Foreskin melanocyte (primary cell): ENCODE measurements at places on chromosomes 2 and 18.

DNA sequence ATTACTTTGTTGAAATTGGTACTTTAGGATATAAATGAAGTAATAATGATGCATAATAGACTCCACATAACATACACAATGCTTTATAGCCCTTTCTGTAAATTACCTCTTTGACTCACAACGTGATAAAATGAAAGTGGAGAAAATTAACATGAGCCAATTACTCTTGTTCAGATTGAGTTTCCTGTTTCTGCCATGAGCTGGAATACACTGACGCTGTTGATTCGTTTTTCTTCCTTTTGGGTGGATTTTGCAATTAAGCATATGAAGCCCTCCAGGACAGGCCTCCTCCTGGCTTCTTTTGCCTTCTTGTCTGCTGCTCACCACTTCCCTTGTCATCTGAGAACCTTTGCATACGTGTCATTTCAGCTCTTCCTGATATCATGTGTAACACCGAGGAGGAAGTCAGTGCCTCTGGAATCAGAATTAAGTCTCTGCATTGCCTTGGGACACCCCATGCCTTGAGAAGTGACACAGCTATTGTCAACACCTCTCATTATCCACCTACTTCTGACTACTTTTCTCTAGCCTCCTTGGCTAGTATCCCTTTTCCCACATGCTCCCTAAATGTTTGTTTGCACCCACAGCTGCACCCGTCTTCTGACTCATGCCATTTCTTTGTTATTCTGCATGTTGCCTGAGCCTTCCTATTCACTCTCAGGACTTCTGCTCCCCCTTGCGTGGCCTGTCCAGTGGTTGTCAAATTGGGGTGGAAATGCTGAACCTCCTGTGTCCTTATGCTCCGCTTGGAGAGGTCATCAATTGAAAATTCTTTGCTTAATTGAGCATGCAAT, 134.1 kb downstream of the FMNL2 start:
- DNase-seq, result no peak

DNA sequence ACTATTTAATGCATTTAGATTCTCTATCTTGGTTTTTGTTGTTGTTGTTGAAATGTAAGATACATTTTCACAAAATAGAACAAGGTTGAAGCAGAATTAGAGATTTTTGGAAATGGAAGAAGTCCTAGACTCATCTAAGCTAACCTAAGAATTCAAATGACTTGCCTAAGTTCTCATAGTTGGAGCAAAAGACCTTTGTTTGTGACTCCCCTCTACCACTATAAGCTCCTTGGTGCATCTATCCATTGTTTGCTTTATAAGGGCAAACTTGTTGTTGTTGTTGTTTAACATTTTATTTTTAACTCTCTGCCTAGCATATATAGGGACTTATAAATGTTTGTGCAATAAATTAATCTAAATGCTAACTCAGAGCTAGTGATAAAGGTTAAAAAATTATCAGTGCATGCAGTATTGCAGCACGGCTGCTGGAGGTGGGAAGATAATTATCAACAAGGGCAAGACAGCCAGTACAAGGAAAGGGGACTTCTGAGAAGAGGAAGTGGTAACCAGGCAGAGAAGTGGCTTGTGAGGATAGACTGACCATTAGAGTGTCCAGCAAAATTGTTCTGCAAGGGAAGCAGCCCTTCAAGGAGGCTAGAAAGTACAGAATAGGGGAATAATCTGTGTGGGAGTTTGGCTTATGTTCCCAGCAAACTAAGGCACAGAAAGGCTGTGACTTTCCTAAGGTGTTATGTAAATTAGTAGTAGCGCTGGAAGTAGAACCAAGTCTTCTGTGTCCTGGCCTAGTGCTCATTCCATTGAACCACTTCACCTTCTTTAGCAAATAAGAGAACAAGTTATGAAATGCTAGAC, 38.1 kb upstream of the ACYP2 start:
- no peak for DNase-seq

GRCh38 chr2:139925903-139926302, 1145.7 kb upstream of the NXPH2 start:
- DNase-seq, result no peak

- no peak for DNase-seq
Measured at GRCh38 chr2:226660124-226660523, 139.5 kb downstream of the IRS1 start.

DNA sequence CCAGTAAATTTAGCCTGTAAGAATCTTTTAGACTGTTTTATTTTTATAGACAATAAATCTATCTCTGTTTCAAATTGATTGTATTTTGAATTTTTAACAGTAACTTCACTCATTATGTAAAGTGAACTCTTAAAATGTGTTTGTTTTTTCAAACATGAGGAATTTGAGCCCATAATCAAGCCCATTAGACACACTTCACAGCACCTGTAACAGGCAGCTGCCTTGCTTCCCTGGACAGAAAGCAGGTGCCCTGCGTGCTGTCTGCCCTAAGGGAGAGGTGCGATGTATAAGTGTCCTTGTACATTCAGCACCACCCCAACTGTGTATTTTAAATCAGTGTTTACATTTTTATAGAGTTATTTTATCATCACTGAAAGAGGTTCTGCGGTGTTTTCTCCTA, 186.5 kb upstream of the TPO start:
- DNase-seq, result no peak

DNA sequence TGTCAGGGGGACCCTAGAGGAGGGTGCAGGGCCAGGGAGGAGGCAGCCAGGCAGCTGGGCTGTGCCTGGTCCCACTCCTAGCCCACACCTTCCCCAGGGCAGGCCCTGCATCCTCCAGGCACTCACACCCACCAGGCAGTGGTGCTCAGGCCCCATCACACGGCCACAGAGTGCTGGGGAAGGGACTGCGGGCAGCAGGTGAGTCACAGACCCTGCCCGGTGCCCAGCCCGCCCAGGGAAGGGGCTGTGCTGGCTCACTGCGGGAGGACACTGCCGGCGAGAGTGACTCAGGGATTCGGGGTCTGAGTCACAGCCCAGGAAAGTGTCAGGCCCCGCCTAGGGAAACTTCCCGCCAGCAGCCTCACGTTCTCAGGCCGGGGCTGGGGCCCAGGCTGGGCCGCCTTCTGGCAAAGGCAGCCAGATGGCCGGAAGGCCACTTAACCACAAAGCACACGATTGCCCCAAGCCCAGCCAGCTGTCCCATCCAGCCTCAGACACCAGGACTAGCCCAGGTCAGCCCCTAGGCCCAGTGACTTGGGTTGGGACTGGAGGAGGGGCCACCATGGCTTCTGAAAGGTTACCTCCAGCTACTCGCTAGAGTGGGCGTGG, 42.2 kb downstream of the BIN1 start:
- peak; percentile 69 for DNase-seq

GRCh38 chr18:62670573-62670972, 44.8 kb upstream of the PHLPP1 start:
- no peak for DNase-seq

GRCh38 chr2:11932048-11932512, 185.6 kb downstream of the LPIN1 start:
- DNase-seq, result no peak

- no peak for DNase-seq
Measured at GRCh38 chr2:71536226-71536671, 82.9 kb downstream of the DYSF start.

DNA sequence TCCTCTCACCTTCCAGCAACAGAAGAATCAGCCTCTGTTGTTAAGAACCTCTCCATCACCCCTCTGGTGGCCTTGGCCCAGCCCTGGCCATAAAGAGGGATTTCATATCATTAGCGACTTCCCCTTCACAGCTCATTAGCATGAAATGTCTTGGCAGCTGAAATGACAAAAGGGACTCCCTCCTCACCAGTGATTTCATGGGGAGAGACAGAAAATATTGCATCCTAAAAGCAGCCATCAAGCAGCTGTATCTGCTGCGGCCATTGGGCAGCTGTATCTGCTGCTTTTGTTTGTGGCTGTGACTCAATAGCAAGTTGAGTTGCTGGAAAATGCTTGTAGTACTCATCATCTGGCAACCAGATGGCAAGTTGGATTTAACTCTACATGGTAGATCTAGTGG, 105.9 kb upstream of the RMDN2 start:
- DNase-seq, result no peak

DNA sequence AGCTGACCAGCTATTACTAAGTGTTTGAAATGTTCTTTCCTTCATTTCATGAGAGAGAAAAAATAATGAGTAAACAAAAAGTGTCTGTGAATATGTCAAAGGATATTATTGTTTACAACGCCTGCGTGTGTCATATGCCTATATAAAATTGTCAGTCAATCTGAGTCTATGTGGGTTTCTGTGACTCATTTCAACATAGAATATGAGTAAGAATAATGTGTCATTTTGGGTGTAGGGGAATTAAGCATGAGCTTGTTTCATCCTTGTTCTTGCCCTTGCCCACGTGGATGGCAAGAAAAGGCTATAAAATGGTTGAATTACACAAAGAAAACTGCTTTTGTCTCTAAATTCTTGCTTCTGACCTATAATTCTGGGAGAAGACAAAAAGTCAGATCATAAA, 466.0 kb downstream of the PTH2R start:
- peak; percentile 96 for DNase-seq

DNA sequence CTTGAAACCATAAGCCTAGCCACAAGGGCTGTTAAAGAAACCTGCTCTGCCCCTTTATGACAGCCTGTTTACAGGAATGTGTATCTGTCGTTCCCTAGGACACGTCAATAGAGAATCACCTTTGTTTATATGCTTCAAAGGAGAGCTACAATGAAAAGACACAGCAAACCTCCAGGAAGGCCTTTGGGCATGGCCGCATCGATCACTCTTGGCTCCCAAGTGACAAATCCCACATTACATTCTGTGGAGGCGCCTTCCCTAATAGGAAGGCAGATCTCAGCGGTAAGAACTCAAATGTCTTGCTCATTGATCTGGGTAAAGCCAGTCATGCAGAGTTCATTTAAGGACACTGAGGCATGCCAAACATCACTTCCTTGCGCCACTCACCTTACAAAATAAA, 26.5 kb downstream of the KIAA2012 start:
- DNase-seq, result no peak

- no peak for DNase-seq
Measured at GRCh38 chr18:9069601-9070000, 32.9 kb upstream of the NDUFV2 start.

- no peak for DNase-seq
Measured at GRCh38 chr2:11870584-11870983, 124.2 kb downstream of the LPIN1 start.

DNA sequence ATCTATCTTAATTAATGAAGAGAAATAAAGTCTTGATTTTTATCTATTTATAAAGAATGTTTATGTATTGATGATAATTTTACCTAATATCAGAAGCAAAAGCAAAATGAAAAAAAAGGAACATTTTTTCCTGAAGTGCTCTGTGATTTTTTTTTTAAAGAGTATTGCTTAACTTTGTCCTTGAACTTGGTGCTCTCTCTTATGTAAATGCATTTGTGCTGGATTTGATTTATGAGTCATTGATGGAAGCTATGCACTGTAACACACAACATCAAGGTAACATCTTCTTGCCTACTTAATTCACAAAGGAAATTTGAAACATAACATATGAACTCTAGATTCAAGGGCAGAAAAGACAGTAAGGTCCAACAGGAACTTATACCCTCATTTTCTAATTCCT, 312.9 kb upstream of the CDH19 start:
- DNase-seq, result no peak

- no peak for DNase-seq
Measured at GRCh38 chr2:205218056-205218455, 464.2 kb upstream of the NRP2 start.

DNA sequence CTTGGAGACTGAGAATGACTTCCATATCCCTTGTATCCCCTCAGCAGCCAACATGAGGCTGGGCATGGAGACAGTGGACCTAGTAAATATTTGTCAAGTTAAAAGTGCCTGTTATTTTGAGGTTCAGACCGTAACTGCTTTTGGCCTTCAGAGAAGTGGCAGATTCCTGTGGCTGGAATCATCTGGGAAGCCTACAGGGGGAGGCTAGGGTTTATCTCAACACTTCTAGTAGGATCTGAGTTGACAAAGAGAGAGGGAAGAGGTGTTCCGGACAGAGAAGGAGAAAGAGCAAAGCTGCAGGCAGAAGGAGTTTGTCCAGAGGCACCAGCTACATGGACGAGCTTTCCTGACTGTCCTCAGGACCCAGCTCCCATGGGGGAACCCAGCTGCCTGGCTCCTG, 27.0 kb downstream of the SLC14A2 start:
- DNase-seq, result no peak

- DNase-seq, result no peak
Measured at GRCh38 chr18:10526561-10526949, 728 bp downstream of the NAPG start.

DNA sequence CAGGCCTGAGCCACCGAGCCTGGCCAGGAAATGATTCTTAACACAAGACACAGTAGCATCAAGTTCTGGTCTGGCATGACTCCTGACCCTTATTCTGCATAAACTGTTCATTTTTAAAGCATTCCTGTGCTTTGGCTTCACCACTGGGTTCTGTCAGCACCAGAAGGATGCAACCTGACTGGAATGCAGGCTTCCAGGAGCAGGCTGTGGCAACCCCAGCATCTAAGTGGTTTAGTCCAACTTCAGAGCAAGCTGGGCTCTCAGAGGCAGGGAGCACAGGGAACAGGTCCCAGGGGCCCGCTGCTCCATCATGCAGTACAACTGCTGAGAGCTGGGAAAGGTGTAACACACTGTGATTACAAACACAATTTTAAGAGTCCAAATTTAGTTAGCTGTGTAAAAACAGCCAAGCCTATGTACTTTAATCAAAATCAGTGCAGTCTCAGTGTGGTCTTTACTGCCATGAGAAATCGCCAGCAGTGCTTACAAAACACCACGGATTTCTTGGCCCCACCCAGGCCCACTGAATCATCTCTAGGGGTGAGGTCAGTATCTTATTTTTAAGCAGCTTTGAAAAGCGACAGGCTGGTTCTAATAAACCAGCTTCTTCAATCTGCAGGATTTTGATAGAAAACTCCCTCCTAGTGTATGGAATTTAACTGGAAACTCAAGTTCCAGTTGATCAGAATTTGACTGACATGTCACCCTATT, 44.4 kb upstream of the TMEM182 start:
- DNase-seq, result no peak

- no peak for DNase-seq
Measured at GRCh38 chr2:124708661-124709060, 683.6 kb downstream of the CNTNAP5 start.

GRCh38 chr2:188477564-188478103, 186.0 kb downstream of the GULP1 start:
- no peak for DNase-seq

DNA sequence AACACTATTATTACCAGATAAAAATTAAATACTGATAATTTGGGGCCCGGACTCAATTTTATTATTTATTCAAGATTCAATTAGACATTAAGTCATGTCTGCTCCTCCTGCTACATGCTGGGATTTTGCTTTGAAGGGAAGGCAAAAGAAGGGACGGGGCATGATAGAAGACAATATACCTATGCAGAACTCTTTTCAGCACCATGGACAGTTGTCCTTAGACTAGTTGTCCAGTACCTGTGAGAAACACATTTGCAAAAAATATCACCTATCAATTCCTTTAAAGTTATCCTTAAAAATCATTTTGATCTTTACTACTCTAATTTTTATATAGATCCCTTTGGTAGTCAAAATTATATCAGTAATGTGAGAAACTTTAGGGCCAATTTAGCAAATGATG, 100.2 kb upstream of the SULT1C3 start:
- DNase-seq, result no peak
